OCI-LY7 (cell line): ENCODE measurements at places on chromosomes 6 and 20. TPM values are rescaled to one million over a fixed set of nuclear protein-coding genes. Genes with fewer than 3 reads are reported as not detected.
A peak's percentile ranks its signal among the peaks of the same experiment; 100 is the strongest.

The OVOL2 gene
- total RNA-seq, result not detected in 2 replicates

DNA sequence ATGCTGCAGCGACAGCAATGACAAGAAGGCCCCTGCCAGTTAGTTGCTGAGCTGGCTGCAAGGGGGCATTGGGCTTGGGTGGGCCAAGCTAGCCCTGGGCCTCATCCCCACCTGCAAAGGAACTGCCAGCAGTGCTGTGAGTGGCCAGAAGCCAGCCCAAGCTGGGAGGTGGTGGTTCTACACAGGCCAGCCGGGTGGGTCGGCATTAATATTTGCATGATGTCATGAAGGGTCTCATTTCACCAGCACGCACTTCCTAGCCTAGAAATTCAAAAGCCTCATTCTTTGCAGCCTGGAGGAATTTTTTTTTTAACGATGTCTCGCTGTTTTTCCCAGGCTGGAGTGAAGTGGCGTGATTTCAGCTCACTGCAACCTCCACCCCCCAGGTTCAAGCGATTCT lies 62.0 kb downstream of the IYD start:
- DNase-seq, result no peak

GRCh38 chr6:16837217-16837972 lies 76.1 kb upstream of the ATXN1 start:
- no peak for DNase-seq

DNA sequence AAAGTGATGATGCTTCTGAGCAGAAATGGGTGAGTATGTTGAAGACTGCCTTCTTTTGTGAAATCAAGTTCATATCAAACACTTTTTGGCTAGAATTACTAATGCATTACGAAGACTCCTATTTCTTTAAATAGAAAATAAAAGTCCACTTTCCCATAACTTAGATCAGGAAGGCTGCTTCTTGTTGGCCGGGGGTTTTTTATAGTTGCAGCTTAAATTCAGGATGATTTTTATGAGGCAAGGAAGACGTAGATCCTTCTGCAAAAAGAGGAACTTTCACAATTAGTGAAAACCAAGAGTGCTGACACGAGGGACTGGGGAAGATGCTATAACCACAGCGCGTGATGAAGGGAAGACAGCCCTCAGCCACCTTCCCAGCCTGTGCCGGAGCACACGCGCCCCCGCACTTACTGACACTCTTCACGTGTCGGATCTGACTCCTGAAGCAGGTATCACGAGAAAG lies 206.1 kb upstream of the PRDM1 start:
- peak; percentile 63 for DNase-seq
